ENCODE measurements at places on chromosomes 2 and 18.

GRCh38 chr2:214005337-214005736, 405.5 kb upstream of the VWC2L start:
- DNase-seq: peak; percentile 36

DNA sequence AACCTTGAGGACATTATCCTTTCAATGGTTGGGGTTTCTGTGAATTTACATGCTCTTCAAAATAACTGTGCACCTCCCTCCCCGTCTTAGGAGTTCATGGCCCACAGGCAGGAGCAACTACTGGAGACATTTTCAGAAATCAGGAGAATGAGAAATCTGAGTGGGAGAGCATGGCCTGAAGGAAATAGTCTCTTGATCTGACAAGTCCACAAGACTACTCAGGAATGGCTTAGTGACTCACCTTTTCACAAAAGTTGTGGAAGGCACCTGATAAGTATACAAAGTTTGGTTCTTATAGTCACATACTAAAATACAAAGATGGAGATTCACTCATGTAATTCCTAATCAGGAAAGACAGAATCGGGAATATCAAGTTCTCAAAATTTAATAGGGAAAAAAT, 83.6 kb upstream of the NCKAP5 start:
- no peak for DNase-seq

DNA sequence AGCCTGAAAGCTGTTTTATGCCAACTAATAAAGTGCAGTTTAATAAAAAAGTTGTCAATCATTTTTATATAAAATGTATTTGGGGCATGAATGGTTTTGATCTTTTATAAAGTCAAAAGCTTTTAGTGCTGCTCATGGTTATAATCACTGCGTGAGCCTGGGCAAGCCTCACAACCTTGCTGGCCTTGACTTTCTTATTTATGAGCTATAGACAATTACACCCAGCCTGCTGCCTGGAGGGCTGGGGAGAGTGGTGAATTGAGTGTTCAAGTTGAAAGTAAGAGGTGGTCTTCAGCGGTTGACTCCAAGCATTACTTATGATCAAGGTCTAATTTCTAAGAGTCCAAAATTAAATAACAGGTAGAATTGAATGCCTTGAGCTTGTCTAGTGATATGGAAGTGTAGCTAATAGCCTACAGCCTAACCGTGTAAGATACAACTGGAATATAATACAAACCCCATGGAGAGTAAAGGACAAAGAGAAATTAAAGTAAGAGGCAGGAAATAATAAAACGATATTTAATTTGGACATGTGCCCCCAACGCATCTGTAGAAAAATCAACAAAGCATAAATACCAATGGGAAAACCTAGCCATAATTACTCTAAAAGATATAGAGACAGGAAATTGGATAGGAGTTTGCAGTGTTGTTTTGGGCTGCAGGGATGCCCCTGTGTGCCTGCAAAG, 106.0 kb upstream of the CYP1B1 start:
- no peak for DNase-seq

DNA sequence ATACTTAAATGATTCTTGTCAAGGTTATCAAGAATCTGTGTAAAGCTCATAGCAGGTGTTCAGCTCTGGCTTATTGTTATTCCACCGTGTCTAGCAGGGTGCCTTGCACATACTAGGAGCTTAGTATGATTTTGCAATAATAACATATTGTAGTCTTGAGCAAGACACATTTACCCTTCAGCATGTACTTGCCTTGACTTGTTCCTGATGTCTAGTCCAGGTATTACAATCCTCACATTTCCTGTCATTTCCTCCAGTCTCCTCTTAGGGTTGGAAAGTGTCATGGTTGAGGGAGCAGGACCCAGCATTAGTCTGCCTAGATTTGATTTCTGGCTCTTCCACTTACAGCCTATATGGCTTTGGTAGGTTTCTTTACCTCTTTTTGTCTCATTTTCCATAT, 246.1 kb downstream of the RAD51AP2 start:
- no peak for DNase-seq

- no peak for DNase-seq
Observed at GRCh38 chr18:75137346-75137877, 71.5 kb downstream of the PTGR3 start.

DNA sequence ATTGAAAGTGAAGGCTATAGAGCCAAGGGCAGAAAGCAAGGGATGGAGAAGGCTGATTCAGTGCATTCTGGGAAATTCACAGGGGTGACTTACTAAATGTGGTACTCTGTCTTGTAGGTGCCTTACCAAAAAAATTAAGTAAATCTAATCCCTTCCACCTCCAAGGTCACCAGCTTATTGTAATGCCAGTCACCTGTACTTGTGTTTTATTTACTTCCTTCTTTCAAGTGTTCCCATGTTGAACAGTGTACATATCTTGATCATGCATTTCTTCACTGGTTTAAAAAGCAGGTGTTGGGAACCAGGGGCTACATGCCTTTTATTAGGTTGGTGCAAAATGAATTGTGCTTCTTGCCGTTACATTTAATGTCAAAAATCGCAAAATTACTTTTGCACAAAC, 137.0 kb upstream of the ARHGAP28 start:
- no peak for DNase-seq

All from astrocyte of the cerebellum (primary cell).